Activated CD8-positive, alpha-beta memory T cell treated with anti-CD3 and anti-CD28 coated beads for 4 hours (primary cell): ENCODE measurements at places on chromosomes 5 and 9.

DNA sequence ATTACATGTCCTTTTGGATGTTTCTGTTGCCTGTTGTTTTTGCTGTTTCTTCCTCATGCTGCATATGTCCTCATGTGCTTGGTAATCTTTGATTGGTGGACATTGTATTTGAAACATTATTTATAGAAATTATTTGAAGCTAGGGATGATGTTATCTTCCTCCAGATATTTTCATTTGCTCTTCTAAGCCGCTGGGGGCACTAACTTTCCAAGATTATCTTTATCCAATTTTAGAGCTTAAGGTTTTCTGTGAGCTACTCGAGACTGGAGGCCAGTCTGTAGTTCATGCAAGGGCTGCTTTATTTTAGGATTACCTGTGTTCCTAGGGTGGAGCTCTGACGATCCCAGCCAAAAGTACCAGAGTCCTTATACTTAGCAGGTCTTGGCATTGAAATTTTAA is 40.9 kb downstream of the STX17 start:
- no peak for DNase-seq

GRCh38 chr9:113769412-113769811 is 106.7 kb upstream of the ZNF618 start:
- DNase-seq: no peak

DNA sequence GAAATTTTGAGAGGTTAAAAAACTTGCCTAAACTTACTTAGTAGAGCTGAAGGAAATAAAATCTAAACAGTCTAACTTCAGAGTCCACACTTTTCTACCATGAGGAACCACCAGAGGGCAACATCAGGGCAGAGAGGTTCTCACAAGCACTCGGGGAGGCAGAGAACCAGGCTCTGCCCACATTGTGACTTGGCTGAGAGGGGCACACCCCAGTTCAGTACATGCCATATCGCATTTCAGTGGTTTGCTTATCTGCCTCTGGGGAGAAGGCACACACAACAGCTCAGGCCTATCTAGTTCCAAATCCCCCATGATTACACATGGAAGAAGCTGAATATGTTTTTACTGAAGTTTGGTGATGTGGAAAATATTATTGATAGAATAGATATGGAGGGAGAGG is 49.2 kb downstream of the EQTN start:
- no peak for DNase-seq

DNA sequence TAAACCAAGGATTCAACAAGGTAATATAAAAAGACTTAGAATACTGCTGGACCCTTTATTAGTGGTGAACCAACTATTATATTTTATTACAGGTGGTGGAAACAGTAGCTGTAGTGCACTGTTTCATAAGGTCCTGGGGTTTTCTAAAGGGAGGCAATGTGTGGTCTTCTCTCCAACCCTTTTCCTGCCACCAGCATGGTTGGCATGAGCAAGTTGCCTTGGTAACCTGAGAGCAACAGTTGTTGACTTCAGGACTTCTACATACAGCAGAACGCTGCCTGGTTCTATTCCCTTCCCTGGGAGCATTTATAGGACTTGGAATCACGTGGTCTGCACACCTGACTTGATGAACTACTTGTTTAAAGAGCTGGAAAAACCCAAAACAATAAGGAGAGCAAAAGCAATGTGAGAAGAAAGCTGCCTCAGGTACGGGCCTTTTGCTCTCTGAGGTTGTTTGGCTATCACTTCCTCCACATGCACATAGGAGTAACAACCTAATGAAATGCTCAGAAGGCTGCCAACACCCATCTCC is 81.1 kb upstream of the RAI14 start:
- DNase-seq: no peak

DNA sequence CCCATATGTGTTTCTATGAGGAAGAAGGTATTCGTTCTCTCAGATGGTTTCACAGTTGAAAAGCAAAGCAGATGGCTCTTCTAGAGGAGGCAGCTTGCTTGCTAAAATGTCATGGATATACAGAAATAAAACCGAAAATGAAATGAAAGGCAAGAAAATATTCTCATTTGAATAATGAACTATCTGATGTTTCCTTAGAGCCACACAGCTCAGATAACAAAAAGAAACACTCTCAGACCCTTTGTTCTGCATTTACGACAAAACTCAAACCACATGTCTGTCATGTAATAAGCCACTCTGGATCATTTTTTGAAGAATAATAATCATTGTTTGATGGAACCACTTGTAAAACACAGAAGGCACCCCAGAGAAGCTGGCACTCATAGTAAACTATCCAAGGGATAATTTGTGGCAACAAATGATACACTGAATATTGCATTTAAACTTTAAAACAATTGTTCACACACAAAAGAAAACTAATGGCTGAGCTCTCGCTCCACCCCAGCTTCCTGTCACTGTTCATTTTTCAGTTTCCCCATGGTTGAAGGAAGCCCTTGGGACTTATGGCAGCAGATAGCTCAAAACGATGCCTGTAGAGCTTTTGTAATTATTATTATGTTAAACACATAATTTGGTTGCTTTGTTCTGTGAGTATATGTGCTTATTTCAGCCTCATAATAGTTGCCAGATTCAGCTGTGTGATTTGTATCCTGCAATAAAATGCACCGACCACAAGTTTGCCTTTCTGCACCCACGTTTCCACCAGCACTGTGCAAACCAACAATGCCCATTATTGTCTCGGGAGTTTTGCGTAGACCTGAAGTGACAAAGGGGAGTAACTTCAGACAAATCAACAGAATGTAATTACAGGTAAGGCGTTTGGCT is 256.0 kb downstream of the TMEM167A start:
- no peak for DNase-seq

GRCh38 chr5:74655716-74656115 is 15.2 kb upstream of the ENC1 start:
- DNase-seq: no peak

DNA sequence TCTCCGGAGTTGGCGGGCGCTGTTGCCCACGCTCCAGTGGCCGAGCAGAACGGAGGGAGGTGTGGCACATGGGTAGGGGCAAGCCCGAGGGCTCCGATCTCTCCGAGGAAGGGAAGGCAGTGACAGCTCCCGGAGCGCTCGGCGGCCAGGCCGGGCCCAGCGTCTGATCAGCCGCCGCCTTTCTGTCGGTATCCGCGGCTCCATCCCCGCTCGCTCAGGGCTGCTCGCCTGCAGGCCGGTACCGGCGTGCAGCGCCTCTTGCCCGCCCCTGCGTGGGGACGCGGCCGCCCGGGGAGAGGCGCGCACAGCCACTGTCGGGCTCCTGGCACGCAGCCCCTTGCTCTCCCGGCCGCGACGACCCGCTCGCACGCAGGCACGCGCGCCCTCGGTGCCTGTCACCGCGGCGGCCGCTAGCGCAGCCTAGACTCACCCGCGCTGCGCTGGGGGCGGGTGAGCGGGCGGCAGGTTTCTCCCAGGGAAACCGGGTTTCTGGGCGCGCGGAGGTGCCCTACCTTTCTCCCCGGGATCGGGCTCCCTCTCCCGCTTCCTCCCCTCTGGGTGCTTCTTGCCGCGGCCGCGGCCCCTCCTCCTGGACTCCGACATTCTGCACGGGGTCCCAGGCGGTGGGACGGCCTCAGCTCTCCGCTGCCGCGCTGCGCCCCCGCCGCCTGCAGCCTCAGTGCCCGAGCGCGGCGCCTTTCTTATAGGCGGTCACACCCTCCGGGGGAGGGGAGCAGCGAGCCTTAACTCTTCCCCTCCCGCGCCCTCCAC is 108.4 kb downstream of the PSD2 start:
- no peak for DNase-seq

- no peak for DNase-seq
These were observed 142.4 kb downstream of the EDIL3 start for GRCh38 chr5:84242286-84242685.

DNA sequence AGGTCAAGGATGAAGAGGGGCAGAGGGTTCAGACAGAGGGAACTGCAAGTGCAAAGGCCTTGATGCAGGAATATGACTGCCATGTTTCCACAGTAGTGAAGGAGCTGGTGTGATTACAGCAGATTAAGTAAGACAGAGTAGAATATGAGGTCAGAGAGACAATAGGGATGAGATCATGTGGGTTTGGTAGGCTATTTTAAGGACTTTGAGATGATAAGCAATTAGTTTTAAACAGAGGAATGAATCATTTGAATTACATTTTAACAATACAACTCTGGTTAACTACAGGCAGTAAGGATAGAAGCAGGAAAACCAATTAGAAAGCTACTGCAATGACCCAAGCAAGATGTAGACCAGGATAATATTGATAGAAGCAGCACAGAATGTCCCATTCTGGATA is 7.7 kb downstream of the CENPK start:
- DNase-seq: no peak

- no peak for DNase-seq
These were observed 129.2 kb upstream of the TRPM3 start for GRCh38 chr9:71250581-71250980.

- DNase-seq: no peak
These were observed 281.6 kb downstream of the KIF4B start for GRCh38 chr5:155295111-155295510.

DNA sequence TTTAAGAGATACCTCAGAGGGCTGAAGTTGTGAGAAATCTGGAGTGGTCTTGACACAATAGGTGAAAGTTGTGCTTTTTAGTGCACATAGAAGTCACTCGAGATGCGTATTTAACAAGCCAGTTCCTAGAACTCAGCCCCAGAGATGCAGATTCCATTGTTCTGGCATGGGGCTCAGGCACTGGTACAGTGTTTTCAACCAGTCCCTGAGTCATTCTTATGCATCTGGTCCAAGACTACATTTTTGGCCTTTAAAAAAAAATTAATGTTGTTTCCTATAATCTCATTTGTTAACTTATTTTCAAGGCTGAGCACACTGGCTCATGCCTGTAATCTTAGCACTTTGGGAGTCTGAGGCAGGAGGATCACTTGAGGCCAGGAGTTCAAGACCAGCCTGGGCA is 29.6 kb downstream of the PTTG1 start:
- DNase-seq: no peak

DNA sequence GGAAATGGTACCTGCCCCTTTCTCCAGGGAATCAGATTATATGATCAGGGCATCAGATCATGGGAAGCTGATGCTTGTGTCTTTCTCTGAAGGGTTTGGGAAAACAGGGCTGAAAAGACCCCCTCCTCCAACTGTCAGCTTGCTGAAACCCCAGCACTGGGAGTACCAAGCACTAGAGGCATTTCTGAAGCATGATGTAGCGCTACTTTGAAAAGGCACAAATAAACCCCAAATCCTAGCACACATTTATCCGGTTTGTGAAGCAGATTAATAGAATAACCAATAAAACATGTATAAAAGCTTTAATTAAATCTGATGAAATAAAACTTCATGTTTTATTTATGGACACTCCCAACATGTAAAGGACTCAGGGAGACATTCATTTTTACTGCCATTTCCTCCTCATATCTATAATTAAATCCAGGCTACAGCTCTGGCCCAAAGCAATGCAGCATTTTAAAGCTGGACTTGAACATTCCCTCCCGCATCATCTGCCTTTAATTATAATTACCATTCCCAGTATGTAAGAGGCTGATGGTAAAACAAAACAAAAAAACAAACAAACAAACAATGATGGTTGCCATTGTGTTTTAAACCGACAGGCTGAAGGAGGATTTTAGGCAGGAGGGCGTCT is 298.2 kb upstream of the RFX3 start:
- DNase-seq: no peak
